Jurkat, Clone E6-1 (cell line): ENCODE measurements at places on chromosomes 16 and 17.

DNA sequence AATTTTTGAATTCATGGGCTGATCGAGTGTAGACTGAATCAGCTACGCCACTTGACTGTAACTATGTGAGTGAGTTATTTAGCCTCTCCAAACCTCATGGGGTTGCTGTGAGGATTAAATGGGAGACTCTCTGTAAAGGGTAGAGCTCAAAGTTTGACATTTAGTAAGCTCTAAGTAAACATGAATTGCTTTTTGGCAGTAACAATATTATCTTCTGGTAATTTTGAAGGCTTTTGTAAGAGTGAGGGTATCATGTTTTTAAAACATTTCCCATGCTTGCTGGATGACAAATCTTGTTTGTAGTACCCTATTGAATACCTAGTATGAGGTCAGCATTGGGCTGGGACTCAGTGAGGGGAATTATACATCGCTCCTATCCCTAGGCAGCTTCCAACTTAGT is 35.3 kb downstream of the MRTFB start:
- DNase-seq = no peak

DNA sequence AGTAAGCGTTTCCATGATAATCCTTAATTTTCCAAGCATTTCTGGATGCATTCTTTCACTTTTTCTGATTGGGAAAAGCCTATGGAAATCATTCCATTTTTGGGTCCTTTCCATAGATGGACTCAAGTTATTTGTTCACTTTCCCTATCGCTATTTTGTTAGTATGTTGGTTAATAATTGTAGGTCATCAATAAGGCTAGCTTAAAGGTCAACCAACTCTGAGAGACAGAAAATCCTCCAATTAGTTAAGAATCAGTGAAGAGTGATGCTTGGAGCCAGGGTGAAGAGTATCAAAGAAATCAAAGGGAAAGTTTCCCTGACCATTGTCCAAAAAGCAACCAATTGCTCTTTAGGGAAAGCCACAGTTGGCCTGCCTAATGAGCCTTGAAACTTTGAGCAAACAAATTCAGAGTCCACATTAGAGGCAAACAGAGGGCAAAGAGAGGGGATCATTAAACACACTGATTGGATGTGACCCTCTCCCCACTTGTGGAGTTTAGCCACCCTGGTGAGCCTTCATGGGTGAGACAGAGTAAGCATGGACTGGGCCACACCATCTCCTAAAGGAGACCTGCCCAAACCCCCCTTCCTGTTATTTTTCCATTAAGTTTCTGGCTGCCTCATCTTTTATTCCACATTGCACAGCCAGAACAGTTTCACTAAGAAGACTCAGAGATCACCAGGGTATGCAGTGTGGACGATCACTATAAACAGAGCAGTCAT is 133.4 kb upstream of the DYNLRB2 start:
- no peak for DNase-seq

DNA sequence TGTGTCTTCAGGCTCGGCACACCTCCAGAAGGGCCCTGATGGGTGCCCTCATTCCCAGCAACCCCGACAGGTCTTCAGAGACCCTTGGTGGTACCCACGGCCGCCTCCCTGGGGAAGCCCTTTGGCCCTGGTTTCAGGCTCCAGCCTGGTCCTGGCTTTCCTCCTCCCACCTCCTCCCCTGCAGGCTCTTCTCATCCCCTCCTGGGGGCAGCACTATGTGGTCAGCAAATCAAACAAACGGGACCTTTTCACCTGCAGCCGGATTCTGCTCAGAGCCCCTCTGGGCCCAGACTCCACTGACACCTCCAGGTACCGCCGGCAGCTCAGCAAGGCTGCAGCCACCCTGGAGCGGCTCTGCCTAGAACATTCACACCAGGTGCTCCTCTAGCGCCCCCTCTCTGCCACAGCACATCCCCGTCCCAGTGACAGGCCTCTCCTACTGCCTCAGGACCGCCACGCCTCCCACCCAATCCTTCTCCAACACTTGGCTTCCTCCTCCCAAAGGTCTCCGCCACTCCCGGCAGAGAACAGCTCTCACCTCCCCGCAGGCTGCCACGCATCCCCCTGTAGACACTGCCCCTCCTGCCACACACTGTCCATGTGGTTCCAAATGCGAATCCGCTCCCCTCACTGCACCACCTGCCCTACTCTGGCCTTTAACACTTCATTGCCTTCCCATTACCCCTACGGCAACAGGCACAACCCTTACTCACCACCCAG is 12.0 kb downstream of the CORO7 start:
- DNase-seq = no peak

DNA sequence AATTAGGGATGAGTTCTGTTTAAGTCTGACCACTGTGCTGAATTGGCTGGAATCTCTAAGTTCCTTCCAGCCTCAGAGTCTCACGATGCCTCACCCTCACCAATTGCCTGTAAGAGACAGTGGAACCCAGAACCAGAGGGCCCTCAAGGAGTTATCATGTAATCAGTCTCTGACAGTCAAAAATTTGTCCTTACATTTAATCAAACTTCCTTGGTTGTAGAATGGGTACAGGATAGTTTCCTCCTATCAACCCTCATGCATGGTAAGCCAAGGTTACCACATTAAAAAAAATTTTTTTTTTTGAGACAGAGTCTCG is 83.2 kb downstream of the CDK5R1 start:
- DNase-seq = peak; percentile 54

GRCh38 chr17:70332356-70333210 is 163.3 kb downstream of the KCNJ2 start:
- no peak for DNase-seq

DNA sequence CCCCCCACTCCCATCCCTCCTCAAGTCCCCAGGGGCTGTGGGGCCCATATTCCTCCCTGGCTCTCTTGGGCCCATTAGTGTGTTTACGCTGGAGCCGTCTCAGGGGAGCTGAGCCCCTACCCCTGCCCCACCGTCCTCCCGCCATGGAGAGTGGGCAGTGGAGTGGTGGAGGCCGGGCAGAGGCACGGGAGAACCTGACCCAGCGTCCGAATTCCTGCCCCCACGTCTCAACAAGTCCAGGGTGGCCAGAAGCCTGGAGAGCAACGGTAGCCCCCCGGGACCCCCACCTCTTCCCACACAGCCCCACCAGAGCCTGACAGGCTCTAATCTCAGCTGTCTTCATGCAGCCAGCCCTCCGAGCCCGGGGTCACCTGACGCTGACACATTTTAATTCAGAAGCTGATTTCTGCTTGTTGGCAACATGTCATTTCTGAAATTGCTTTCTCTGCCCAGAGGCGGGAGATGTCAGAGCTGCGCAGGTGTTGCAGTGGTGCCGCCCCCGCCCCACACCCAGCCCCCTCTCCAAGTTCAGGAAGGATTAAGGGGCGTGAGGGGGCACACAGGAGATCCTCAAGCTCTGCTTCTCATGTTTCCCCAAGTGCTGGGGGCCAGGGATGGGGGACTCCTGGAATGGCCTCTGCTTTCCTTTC is 32.6 kb downstream of the WNT9B start:
- DNase-seq = no peak

DNA sequence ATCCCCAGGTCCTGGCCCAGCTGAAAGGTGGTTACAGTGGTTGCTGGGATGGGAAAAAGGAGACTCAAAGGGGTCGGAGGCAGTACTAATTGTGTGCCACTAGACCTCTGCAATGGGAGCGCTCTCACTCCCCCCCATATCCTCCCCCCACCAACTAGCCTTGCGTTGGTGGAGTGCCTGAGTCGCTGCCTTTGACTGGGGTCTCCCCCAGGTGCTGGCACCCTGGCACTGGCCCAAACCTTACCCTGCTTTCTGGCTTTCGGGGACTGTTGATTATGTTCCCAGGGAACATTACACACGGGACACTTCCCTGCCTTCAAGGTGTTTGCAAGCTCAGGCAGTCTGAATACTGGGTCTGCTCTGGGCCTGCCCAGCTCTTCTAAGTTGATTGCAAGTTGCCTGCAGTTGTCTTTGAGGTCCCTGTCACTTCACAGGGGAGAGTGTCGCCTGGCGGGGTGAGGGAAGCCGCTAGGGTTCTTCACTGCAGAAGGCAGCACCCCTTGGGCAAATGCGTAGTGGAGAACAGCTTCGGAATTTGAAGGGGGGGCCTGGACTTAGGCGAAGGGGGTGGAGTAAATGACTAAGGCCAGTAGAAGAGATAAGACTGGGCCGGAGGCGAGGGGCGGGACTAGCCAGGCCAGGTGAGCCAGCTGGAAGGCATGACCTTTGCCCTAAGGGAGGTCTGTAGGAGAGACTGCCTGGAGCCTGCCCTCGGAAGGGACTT is 98.0 kb downstream of the RAB11FIP4 start:
- no peak for DNase-seq

GRCh38 chr16:4272114-4272956 is 488 bp downstream of the TFAP4 start:
- DNase-seq = peak; percentile 35

DNA sequence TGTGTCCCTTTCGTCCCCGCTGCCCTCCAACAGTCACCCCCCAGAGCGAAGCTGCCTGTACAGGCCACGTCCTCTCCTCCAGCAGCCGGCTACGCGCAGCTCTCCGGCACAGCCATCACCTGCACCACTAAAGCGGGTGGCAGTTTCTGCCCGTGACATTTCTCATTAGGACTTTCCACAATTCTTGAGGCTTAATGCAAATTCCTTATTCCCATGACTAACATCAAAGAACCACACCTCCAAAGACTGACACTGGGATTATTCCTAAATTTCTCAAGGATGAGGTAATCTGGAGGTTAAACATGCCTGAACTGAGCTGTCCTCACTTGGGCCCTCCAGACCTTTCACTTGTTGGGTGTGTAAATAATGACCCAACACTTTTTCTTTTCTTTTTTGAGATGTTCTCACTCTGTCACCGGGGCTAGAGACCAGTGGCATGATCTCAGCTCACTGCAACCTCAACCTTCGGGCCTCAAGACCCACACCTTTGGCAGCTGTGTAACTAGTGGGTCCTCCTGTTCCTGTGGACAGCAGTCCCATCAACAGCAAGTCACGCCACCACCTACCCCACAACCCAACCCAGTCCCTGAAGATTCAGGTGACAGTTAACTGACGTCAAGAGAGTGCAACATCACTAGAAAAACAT is 11.7 kb downstream of the ANKRD11 start:
- DNase-seq = no peak

DNA sequence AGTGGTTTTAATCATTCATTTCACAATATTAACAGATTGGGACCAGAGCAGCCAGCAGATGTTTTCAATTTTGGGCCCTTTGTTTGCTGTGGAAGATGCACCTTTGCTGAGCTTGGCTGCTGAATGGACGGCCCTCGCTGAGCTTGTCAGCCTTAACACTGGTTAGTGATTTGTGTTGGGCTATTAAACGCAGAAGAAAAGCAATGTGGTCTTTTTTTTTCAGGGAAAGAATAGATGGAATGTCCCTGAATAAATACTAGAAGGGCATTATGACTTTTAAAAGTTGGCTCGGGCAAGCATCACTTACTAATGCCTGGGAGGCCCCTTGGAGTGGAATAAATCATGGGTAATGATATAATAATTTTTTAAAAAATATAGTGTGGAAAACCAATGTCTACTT is 297.0 kb downstream of the MAP2K6 start:
- no peak for DNase-seq

DNA sequence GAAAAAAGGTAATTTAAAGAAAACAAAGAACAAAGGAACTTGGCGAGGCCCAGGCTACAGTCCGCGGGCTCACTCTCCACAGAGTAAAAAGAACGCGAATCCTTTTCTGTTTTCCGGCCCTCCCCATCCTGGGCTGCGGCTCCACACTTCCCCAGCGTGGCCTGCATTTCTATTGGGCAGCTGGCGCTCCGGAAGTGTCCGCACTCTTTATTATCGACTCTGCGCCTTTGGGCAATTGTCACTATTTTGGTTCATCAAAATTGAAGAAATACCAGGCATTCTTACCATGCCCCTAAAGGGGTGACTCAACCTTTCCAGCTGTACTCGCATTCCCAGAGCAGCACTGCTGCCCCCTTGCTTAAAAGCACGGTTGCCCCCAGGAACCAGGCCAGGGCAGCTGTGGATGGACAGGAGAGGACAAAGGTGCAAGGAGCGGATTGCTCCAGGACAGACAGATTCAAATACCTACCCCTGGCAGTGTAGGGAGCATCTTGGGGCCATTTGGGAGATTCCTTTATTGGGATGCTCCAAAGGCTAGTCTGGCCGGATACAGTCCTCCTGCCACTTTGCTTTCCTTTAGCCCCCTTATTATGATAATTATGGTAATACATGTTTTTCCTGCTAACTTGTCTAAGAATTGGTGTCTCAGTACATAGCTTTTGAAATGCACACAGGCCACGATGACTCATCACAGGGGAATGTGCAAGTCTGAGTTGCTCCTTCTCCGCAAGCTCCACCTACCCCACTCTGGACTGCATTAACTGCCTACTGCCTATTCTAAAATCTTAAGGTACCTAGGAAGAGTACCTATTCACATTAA is 985 bp upstream of the SLFN12 start:
- DNase-seq = peak; percentile 76

GRCh38 chr16:68900009-68900408 is 56.7 kb downstream of the TANGO6 start:
- no peak for DNase-seq

DNA sequence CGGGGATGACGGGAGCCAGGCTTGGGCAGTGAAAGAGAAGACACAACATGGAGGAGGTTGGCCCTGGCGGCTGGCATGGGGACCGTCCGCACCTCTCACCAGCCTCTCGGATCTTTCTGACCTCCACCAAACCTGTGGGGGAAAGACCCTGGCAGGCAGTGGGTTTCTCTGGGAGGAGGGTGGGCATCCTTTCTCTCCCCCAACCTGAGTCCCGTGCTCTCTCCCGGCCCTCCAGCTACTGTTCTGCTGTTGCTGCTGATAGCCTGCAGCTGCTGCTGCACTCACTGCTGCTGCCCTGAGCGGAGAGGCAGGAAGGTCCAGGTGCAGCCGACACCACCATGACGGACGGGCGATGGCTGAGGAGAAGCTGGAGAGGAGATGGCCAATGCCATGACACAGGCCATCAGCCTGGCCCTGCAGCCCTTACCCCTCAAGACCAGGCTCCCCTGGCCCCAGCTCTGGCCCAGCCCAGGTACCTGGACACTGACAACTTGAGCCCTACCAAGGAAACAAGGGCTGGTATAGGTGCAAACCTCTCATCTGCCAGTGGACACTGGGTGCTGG is 7.4 kb downstream of the SMIM5 start:
- no peak for DNase-seq

DNA sequence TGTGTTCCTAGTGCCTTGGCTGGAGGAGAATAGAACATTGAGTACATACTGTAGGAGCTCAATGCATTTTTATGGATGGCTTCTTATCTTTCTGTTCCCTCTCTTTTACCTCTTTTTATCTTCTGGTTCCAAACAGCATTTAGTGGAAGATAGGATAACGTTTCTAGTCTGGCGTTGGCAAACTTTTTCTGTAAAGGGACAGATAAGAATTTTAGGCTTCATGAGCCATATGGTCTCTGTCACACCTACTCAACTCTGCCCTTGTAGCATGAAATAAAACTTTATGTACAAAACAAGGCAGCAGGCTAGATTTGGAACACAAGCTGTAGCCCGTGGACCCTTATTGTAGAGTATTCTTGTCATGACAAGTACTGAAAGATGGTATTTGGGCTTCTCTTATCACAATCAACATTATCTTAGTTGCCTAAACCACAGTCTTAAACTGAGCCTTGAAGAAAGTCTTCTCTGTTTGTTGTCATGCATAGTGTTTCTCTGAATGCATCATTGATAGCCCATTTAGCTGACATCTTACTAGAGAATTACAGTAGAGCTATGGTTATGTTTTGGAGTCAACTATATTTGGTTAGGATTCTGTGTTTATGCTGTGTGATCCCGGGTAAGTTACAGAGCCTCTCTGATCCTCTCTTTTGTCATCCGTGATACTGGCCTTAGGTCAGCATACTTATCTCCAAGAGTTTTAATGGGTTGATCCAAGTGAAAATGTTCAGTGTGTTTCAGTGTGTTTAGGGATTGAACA is 80.2 kb downstream of the HS3ST4 start:
- no peak for DNase-seq

- no peak for DNase-seq
Observed at GRCh38 chr16:29664091-29664921, 1.3 kb downstream of the SPN start.

- DNase-seq = no peak
Observed at GRCh38 chr16:86730086-86730485, 151.7 kb downstream of the FOXL1 start.
